Esophagus squamous epithelium (tissue), 5 donors: ENCODE measurements at places on chromosomes 2 and 18.

DNA sequence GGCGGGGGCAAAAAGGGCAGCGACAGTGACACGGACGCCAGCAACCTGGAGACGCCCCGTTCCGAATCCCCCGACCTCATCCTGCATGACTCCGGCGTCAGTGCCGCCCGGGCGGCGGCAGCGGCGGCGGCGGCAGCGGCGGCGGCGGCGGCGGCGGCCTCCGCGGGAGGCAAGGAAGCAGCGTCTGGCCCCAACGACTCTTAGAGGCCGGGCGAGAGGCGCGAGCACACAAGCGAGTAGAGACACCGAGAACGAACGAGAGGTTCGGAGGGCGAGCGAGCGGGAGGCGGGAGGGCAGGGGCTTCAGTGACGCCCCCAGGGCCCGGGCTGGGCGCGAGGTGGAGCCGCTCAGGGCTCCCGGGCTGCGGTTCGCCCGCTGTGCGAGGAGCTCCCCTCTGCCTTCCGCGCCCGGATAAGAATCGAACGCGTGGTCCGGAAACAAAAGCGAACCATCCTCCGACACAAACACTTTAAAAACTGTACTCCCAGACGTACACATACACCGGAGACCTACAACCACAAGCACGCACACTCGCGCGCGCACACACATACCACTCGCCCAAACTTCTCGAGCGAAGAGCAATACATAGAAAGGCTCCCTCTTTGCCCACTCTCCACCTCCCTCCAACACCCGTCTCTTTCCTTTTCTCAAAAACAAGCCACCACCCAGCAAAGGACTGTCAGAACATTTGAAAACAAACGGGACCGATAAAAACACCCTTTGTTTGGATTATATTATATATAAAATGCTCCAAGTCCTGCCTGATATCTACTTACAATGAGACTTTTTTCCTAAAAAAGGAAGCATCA, 2.8 kb downstream of the SP9 start:
- no peak for DNase-seq

- no peak for DNase-seq
Observed at GRCh38 chr2:144310889-144311608, 208.9 kb downstream of the ZEB2 start.

GRCh38 chr2:54274781-54275242, 18.8 kb upstream of the TSPYL6 start:
- no peak for DNase-seq

DNA sequence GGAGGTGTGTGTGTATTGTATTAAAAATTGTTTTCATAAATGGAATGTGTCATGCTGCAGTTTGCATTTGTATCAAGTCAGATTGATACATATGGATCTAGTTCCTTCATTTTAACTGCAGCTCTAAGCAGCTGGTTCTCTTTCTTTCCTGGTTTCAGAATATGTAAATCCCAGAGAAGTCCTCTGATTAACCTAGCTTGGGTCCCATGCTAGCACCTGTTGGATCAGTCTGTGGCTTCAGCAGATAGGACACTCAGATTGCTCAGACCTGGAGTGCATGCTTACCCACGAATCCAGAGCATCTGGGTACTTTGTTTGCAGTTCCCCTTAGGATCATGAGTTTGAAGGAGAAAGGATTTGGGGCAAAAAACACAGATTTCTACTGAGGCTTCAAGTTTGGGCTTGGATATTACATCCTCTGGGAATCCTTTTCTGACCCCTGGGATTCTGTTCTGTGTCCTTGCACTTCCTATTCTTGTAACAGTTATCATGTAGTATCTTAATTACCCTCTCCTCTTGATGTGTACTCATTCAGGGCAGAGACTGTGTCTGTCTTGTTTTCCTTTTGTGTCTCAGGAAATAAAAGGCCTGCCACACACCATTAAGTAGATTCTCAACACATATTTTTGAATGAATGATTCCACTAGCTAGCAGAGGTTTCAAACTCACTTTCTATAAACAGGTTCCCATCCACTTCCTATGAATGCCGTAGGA, 142.1 kb downstream of the PHLPP1 start:
- DNase-seq = no peak

- DNase-seq = no peak
Observed at GRCh38 chr2:29614295-29614830, 307.0 kb downstream of the ALK start.
